Renal cortex interstitium (tissue), 15 donors: ENCODE measurements at places on chromosomes 13 and 19.

GRCh38 chr13:89602655-89603054 is 1744.8 kb upstream of the MIR17HG start:
- no peak for DNase-seq

DNA sequence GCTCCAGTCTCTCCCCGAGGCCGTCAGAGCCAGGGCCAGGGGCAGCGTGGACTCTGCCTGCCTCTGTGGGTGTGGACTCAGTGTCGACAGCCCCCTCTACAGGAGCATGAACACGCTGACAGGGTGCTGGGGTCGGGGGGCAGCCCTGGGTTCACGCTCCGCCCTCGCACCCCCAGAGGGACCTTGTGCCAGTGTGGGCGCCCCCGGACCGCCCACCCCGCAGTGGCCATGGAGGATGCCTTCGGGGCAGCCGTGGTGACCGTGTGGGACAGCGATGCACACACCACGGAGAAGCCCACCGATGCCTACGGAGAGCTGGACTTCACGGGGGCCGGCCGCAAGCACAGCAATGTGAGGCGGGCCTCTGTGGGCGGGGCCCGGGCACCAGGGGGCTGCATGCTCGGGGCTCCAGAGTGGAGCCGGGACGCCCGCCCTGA is 8.3 kb downstream of the TRPM4 start:
- DNase-seq, result no peak

- DNase-seq, result no peak
These were observed 12.7 kb downstream of the EGLN2 start for GRCh38 chr19:40811478-40812341.

- DNase-seq, result no peak
These were observed 416.2 kb downstream of the DIAPH3 start for GRCh38 chr13:59747529-59747928.

GRCh38 chr13:97826421-97827012 is 127.0 kb upstream of the IPO5 start:
- no peak for DNase-seq

GRCh38 chr19:3720349-3720917 is 12.2 kb downstream of the TJP3 start:
- DNase-seq, result no peak

- no peak for DNase-seq
These were observed 2.3 kb downstream of the CEBPG start for GRCh38 chr19:33375837-33376159.

DNA sequence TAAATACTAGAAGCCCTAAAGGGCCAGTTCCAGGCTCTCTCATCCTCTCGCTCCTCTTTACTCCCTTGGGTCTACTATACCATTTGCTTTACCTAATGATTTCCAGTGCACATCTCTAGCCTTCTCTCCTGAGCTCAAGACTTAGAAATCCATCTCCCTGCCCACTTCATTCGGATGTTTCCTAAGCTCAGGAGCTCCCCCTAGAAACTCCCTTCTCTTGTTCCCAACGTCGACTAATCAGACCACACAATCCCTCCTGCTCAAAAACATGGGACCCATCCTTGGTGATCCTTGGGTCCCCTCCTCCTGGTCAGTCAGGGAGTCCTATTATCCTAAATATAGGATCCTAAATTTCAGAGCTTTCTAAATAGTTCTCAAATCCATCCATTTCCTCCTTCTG is 21.1 kb upstream of the STK24 start:
- DNase-seq, result no peak

- no peak for DNase-seq
These were observed 200.5 kb downstream of the ABCC4 start for GRCh38 chr13:95100525-95101433.
